Activated T-cell treated with anti-CD3 and anti-CD28 coated beads, Interleukin-2, amount 50 U/mL, for 72 hours (primary cell): ENCODE measurements at places on chromosomes 6 and 20. TPM values are rescaled to one million over a fixed set of nuclear protein-coding genes. Genes with fewer than 3 reads are reported as not detected.

DNA sequence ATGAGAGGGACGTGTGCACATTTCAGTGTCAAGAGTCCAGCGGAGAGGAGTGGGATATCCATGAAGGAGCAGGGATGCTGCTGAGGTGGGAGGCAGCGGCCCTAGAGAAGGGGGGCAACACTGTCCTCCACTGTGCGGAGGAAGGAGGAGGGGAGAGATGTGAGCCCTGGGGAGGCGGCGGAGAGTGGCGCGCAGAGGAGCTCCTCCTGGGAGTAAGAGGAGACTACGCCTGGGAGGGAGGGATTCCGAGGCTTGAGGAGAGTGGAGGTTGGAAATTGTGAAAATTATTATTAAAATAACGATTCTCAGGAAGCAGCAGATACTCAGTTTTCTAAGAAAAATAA is 142.7 kb downstream of the CEP57L1 start:
- H3K27ac ChIP-seq, result no peak overlapping the region
- peaks cover 11% of the 10 kb centered on the region for H3K27me3 ChIP-seq
- DNase-seq, result no peak
- H3K4me1 ChIP-seq, result peaks cover 22% of the 10 kb centered on the region
- no peak overlapping the region for H3K4me3 ChIP-seq
- H3K36me3 ChIP-seq, result peaks cover 2% of the 10 kb centered on the region

DNA sequence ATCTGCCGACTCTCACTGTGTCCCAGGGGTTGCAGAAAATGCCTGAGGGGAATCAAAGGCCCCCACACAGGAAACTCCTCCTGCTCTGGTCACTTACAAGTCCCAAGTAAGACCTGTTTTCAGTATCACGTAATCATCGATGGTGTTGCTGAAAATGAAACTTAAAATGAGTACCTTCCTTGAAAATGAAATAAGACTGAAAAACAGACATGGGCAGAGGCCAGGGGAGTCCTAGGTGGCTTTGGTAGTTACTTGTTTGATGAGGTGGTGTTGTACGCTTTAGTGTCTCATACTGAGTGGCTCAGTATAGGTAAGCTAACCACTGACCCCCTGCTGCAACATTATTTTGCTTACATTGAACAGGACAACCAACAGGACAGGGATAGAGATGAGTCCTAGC is 43.0 kb upstream of the SYNCRIP start:
- H3K27me3 ChIP-seq, result no peaks in the 10 kb centered on the region
- H3K36me3 ChIP-seq, result peaks cover 2% of the 10 kb centered on the region
- no peak for DNase-seq

GRCh38 chr6:136728976-136729515 is 63.2 kb downstream of the MAP3K5 start:
- no peak for DNase-seq
- no peak overlapping the region for H3K4me3 ChIP-seq
- no peaks in the 10 kb centered on the region for H3K36me3 ChIP-seq
- peaks cover 42% of the 10 kb centered on the region for H3K4me1 ChIP-seq
- no peak overlapping the region for H3K27ac ChIP-seq

- peaks cover 12% of the 10 kb centered on the region for H3K36me3 ChIP-seq
- no peaks in the 10 kb centered on the region for H3K27me3 ChIP-seq
- H3K4me3 ChIP-seq, result no peak overlapping the region
- DNase-seq, result peak; percentile 61
- H3K27ac ChIP-seq, result peak overlapping the region; percentile 64
- H3K4me1 ChIP-seq, result peaks cover 17% of the 10 kb centered on the region
Observed at GRCh38 chr6:41066867-41067304, 5.3 kb downstream of the OARD1 start.

- no peak overlapping the region for H3K27ac ChIP-seq
- H3K4me3 ChIP-seq, result no peak overlapping the region
- H3K27me3 ChIP-seq, result peaks cover 11% of the 10 kb centered on the region
- H3K36me3 ChIP-seq, result no peaks in the 10 kb centered on the region
- no peaks in the 10 kb centered on the region for H3K4me1 ChIP-seq
- DNase-seq, result no peak
Observed at GRCh38 chr6:105935416-105935815, 150.7 kb upstream of the PRDM1 start.

DNA sequence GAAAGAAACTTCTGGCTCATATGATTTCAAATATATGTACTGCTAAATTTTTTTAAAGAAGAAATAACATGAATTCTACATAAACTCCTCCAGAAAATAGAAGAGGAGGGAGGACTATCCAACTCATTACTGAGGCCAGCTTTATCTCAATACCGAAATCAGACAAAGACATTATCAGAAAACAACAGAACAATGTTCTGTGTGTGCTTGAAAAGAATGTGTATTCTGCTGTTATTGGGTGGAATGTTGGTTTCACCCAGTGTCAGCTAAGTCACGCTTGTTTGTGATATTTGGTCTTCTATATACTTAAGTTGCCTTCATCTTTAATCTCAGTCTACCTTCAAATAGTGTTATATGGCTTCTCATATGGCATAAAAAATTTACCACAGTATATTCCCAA is 18.6 kb upstream of the ELOVL2 start:
- H3K27ac ChIP-seq, result no peak overlapping the region
- H3K4me1 ChIP-seq, result no peaks in the 10 kb centered on the region
- no peaks in the 10 kb centered on the region for H3K36me3 ChIP-seq
- no peak overlapping the region for H3K4me3 ChIP-seq
- peaks cover 6% of the 10 kb centered on the region for H3K27me3 ChIP-seq
- no peak for DNase-seq

DNA sequence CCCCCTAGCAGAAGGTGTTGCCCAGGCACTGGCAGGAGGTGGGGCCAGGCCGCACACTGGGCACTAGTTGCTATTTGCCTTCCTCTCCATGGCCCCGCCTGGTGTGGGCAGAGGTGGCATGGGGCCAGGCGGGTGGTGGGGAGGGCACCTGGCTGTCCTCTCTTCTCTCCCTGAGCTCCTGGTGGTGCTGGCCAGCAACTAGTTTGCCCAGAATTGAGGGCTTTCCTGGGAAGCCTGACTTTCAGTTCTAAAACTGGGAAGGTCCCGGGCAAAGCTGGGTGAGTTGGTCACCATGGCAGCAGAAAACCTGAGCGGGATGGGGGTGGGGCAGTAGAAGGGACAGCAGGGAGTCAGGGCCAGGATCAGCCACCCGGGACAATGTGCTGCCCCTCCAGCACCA is 48.2 kb downstream of the RBM38 start:
- no peak overlapping the region for H3K27ac ChIP-seq
- H3K4me1 ChIP-seq, result peaks cover 19% of the 10 kb centered on the region
- no peak overlapping the region for H3K4me3 ChIP-seq
- H3K36me3 ChIP-seq, result no peaks in the 10 kb centered on the region
- no peaks in the 10 kb centered on the region for H3K27me3 ChIP-seq

DNA sequence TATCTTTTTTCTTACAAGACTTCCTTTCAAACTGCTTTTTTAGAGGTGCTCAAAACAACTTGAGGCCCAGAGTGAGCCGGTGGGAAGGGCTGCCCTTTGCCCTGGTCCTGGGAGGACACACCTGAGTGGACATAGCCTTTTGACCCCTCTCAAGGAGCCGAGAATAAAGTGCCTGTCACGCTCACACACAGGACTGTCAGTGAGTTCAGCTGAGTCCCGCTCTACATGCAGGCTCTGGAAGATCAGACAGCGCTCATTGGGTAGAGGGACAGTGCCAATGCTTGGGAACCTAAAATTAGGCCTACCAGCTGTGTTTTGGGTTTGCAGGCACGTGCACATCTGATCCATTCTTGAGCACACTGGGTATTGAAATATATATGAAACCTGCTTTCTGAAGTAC is 387.8 kb downstream of the CD83 start:
- H3K4me3 ChIP-seq, result no peak overlapping the region
- H3K27me3 ChIP-seq, result peaks cover 2% of the 10 kb centered on the region
- no peaks in the 10 kb centered on the region for H3K36me3 ChIP-seq

DNA sequence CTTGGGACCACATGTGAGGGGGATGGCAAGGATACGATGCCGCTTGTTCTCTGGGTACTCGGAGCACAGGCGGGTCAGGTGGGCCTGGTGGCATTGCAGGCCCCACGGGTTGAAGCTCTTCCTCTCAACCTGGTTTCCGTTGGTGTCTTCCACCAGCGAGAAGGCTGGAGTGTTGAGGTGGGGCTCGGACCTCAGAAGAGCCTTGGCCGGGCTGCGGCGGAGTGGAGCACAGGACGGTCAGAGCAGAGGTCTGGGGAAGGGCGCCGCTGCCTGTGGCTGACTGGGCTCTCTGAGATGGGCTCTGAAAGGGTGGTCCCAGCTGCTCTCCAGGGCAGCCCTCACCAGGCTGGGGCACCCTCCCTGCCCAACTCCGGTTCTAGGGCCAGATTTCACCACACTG is 15.2 kb upstream of the UQCC2 start:
- H3K4me1 ChIP-seq, result peaks cover 15% of the 10 kb centered on the region
- no peaks in the 10 kb centered on the region for H3K36me3 ChIP-seq
- H3K27me3 ChIP-seq, result peaks cover 6% of the 10 kb centered on the region
- DNase-seq, result no peak
- no peak overlapping the region for H3K27ac ChIP-seq

Gene KCNK15
- 0.63 TPM for total RNA-seq

Gene PLA2G7
- total RNA-seq, result not detected

Gene BPIFA1
- not detected for total RNA-seq

Gene NKAPL
- 0.14 TPM for total RNA-seq

Gene BMP7
- 0.31 TPM for total RNA-seq

Gene GCNT2
- 1.8 TPM for total RNA-seq

Gene FBXL4
- 16.5 TPM for total RNA-seq
